ENCODE measurements at places on chromosomes 3 and 15. TPM values are rescaled to one million over a fixed set of nuclear protein-coding genes. Genes with fewer than 3 reads are reported as not detected.
A peak's percentile ranks its signal among the peaks of the same experiment; 100 is the strongest.

- DNase-seq, result no peak
Measured at GRCh38 chr3:133572158-133573053, 1.1 kb upstream of the CDV3 start.

PLD1 gene
- 15.9 TPM for total RNA-seq

GRCh38 chr3:23600167-23600871 lies 205.4 kb upstream of the UBE2E1 start:
- DNase-seq, result no peak

ACTC1 gene
- total RNA-seq, result 0.55 TPM

DNA sequence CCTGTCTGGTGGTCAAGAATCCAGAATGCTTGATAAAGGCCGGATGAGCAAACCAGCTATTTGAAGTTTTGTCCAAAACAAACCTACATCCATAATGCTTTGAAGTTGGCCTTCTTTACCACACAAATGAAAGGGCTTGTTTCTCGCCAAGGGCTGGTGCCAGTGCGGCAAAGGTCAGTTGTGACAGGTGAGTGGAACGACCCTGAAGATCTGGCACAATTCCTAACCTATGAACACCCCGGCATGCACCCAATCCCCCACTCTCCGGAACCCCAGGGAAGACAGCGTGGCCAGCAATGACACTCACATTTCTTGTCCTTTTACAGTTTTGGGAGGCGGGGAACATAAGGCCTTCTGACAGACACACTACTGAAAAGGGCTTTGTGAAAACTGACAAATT lies 90.6 kb downstream of the ATP10A start:
- DNase-seq, result peak; percentile 60

- no peak for DNase-seq
Measured at GRCh38 chr3:31958701-31959152, 22.3 kb downstream of the OSBPL10 start.

DNA sequence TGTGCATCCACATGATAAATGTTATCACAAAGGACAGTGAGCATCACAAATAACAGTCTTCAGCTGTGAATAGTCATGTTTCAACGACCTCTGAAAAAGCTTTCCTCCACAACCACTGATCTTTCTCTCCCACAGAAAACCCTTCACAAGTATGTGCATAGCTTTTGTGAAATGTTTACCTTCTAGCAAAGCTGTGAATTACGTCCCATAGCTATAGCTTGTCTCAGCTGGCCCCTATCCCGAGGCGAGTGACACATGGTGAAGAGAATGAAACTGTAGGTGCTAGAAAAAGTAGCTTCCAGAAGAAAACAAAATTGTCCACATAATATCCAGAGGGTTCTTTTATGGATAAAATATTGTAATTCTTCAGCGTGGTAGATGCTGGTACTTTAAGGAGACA lies 182.0 kb downstream of the FGF12 start:
- DNase-seq, result no peak

P2RY12 gene
- 5.7 TPM for total RNA-seq

- DNase-seq, result no peak
Measured at GRCh38 chr15:31340047-31340446, 13.4 kb downstream of the KLF13 start.

C3orf52 gene
- total RNA-seq, result 3.6 TPM

TMEM108 gene
- total RNA-seq, result 1.5 TPM

- no peak for DNase-seq
Measured at GRCh38 chr15:43975326-43975725, 148.5 kb downstream of the WDR76 start.

- no peak for DNase-seq
Measured at GRCh38 chr3:146542978-146543377, 1.4 kb downstream of the PLSCR1 start.

DNA sequence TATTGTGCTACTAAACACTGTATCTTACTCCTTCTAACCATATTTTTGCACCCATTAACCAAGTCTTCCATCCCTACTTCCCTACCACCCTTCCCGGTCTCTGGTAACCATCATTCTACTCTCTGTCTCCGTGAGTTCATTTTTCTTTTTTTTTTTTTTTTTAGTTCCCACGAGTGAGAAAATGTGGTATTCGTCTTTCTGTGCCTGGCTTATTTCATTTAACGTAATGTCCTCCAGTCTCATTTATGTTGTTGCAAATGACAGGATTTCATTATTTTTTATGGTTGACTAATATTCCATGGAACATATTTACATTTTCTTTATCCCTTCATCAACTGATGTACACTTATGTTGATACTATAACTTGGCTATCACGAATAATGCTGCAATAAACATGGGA lies 31.7 kb downstream of the TJP1 start:
- no peak for DNase-seq

CRBN gene
- total RNA-seq, result 32.0 TPM

CDC25A gene
- total RNA-seq, result 0.87 TPM

DNA sequence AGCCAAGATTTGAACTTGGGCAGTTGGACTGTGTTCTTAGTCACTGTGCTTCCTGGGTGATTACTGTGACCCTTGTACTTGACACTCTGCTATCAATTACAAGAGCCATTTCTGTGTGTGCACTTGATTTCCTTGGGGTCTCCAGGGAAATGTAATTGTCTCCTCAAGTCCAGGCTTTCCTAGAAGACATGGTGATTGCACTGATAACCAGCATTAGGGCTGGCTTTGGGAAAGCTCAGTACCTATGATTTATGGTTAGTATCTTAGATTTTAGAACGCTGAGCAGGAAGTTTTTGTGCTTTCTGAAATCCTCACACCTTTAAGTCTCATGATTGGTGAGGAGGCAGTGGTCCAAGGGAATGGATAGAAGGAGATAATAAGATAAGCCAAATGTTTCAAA lies 1.6 kb upstream of the CLDN11 start:
- DNase-seq, result no peak

DNA sequence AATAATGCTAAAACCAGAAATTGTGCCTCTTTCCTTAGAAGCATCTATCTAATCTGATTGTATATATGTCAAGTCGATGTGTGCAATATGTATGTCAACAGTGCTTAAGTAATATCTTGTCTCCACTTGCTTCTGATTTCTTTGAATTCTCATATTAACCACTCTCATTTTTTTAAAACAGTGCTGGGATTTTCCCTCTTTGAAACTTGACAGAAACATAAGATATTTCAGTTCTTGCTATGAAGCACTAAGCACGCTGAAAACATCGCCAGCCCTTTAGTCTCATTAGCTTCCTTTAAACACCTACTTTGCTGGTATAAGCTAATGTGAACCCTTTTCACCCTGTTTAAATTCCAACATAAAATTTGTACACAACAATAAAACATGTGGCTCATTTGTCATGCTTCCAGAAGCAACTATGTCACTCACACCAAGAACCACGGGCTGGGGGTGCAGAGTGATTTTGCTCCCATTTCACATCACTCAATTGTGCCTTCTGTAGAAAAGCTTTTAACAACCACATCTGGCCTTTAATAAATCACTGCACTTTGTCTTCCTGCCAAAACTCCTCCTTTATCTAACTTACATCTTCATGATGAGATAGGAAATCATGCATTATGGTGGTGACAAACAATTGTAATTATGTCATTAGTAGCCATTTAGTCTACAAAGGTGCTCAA lies 185.2 kb downstream of the FOXP1 start:
- no peak for DNase-seq

- DNase-seq, result no peak
Measured at GRCh38 chr3:50320853-50321335, 1.7 kb downstream of the HYAL2 start.

FAM81A gene
- total RNA-seq, result 0.35 TPM

DNA sequence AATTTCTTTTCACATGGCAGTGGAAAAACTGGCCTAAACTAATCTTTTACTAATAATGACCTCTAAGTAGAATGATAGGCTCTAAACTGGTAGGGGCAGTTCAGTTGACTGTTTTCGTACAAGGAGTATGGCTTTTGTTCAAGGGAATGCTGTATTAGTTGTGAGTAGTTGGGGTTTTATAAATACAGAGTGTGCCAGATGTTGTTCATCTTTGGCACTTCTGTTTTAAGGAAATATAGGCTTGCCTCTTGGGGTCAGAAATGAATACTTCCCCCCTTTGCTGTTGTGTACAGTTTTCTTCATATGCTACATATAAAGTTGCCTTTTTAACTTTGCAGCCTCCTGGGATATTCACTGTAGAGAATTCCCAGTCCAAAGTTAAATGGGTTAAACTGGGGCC lies 181.0 kb upstream of the CGNL1 start:
- no peak for DNase-seq

MAP6D1 gene
- total RNA-seq, result 0.48 TPM

DNA sequence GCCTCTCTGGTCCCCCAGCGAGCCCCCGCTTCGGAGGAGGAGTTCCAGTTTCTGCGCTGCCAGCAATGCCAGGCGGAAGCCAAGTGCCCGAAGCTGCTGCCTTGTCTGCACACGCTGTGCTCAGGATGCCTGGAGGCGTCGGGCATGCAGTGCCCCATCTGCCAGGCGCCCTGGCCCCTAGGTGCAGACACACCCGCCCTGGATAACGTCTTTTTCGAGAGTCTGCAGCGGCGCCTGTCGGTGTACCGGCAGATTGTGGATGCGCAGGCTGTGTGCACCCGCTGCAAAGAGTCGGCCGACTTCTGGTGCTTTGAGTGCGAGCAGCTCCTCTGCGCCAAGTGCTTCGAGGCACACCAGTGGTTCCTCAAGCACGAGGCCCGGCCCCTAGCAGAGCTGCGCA lies 3.5 kb downstream of the PML start:
- no peak for DNase-seq

POLQ gene
- total RNA-seq, result 0.51 TPM

DNA sequence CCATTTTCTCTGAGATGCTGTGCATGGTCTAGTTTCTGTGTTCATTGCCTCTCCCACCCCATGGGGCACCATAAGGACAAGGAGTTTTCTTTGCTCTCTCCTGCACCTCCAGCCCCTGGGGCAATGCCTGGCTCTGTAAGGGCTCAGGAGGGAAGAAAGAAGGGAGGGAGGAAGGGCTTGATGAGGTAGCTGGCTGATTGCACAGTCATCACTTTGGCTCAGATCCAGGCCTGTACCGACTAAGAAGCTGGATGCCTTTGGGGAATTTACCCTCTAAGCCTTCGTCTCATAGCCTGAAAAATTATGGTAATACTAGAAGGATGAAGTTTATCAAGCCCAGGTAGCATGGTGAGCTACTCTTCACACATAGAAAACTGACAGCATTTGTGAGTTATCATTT lies 382.9 kb downstream of the GABRG3 start:
- no peak for DNase-seq

DNA sequence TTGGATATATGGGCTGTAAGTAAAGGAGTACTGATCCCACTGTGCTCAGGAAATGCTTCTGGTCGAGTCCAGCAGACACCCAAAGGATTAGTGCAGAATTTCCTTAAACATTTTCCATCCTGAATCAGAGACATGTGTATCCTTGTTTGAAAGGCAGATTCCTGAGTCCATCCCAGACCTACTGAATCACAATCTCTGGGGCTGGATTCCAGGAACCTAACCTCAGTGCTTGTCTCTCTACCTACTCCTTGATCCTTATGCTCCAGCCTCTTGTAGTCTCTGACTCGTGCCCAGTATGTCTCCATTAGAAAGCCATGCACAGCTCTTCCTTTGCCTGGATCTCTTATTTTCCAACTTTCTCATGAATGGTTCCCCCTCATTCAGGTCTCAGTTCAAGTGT lies 585.8 kb downstream of the NLGN1 start:
- no peak for DNase-seq

ZPLD1 gene
- total RNA-seq, result not detected

ZNF609 gene
- total RNA-seq, result 37.9 TPM

GRCh38 chr15:51119120-51119519 lies 24.4 kb upstream of the TNFAIP8L3 start:
- no peak for DNase-seq

DNA sequence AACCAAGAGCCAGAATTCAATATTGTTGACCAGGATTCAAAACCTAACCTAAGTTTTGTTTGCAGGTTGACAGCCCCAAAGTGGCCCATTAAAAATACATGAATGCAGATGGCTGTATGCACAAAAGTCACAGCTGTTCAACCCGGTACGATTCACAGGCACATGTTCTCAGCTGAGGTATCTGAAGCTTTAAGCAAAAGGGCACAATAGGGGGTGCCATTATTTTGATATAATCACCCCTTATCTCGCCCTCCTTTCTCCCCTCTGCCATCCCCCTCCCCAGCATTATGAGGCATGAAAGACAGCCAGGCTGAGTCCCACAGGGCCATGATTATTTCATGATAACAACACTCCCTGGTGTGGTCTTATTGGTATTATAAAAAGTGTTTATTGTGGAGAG lies 264.9 kb downstream of the EBLN2 start:
- DNase-seq, result no peak

DNA sequence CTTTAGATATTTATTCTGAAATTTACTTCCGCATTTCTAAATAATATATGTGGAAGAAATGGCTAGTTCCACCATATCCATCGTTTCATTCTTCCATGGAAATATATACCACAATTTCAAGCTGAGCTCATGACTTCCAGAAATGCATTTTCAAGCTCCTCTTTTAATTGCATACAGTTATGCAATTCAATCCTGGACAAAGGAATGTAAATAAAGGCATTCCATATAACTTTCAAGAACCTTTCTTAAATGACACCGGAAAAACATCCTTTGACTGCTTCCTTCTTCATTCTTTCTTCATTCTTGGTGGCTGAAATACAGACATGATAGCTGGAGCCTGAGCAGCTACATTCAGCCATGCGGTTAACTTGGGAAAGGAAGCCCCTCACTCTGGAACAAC lies 185.2 kb upstream of the GADL1 start:
- DNase-seq, result no peak

All from mesenteric fat pad (tissue), 1 donor.